EL (cell line): ENCODE measurements at places on chromosomes 7 and 10.
A peak's percentile ranks its signal among the peaks of the same experiment; 100 is the strongest.

- no peak for DNase-seq
These were observed 775.5 kb downstream of the LRMDA start for GRCh38 chr10:76206797-76207352.

DNA sequence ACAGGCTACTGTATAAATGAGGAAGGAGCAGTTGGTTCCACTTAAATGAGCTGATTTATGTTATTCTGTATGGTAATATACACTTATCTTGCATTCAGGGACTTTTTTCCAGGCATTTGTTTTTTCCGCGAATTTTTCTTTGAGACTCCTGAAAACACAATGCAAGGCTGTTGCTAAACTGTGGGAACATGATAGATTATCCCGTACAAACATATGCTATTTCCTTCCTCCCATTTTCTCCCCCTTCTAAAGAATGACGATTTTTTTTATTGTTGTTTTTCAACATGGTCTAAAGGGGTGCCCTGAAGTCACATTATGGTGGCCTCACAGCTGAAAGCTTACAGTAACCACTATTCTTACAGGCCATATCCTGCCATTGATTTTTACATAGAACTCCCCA, 523.9 kb upstream of the NRP1 start:
- DNase-seq, result no peak

GRCh38 chr7:2566890-2567678, 8.3 kb downstream of the IQCE start:
- no peak for DNase-seq

- DNase-seq, result no peak
These were observed 1195.4 kb upstream of the LRRN3 start for GRCh38 chr7:109895536-109895935.

DNA sequence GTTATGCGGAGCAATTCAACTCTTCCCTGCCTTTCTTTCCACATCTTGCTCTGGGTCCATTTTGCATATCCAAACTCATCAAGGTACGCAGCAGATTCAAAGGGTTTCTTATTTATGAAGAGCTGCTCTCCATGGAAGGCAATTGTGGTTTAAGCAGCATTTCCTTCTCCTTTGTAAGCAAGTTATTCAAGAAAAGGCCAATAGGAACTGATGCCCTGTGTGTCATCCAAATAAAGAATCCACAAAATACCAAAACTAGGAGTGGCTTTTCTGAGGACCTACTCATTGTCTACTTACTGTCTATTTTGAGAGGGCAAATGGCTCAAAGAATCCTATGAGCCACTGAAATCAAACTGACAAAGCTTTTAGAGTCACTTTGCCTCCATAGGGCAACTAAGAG, 253.1 kb downstream of the PTEN start:
- DNase-seq, result peak; percentile 73

- peak; percentile 84 for DNase-seq
These were observed 6.5 kb downstream of the BAIAP2L1 start for GRCh38 chr7:98394377-98394836.

- DNase-seq, result peak; percentile 42
These were observed 72.1 kb downstream of the USP6NL start for GRCh38 chr10:11539191-11539868.

DNA sequence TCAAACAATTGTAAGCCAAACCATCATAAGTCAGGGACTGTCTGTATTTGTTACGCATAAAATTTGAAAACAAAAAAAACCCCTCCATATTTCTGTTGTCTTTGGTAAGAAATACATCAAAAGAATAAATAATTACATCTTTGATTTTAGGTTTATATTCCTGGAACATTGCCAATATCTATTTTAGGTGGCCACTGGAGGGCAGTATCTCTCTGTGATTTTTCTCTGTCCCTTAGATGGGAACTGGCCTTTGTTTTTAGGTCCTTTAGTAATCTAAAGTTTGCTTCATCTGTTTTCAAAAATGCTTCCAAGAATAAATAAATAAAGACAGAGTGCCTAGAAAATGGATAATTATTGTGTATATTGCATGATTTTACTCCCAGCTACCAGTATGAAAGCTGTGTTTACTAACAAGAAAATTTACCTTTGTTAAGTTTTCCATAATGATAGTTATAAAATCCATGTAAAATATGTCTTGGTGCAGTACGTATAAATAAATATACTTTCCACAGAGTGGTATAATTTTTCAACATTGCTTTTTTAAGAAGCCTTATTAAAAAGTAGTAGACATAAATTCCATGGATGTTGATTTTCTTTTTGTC, 64.2 kb downstream of the PHYHIPL start:
- peak; percentile 33 for DNase-seq

- DNase-seq, result no peak
These were observed 89.6 kb downstream of the RSU1 start for GRCh38 chr10:16727666-16728065.

DNA sequence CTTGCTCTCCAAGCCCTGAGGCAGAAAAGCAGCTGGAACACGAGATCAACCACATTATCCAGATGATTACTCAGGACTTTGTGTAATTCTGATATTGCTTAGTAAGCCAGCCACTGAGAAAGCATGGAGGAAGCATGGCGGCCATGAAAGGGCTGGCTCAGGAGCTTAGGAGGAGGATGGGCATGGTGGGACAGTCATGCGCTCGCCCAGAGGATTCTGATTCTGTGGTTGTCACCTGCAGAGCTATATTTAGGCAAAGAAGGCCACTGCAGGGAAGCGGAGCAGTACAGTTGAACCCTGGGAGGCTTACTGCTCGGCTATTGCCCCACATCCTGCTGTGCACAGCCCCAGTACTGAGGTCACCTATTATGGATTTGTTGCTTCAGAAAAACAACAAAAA, 128.8 kb upstream of the DNAJB12 start:
- no peak for DNase-seq

DNA sequence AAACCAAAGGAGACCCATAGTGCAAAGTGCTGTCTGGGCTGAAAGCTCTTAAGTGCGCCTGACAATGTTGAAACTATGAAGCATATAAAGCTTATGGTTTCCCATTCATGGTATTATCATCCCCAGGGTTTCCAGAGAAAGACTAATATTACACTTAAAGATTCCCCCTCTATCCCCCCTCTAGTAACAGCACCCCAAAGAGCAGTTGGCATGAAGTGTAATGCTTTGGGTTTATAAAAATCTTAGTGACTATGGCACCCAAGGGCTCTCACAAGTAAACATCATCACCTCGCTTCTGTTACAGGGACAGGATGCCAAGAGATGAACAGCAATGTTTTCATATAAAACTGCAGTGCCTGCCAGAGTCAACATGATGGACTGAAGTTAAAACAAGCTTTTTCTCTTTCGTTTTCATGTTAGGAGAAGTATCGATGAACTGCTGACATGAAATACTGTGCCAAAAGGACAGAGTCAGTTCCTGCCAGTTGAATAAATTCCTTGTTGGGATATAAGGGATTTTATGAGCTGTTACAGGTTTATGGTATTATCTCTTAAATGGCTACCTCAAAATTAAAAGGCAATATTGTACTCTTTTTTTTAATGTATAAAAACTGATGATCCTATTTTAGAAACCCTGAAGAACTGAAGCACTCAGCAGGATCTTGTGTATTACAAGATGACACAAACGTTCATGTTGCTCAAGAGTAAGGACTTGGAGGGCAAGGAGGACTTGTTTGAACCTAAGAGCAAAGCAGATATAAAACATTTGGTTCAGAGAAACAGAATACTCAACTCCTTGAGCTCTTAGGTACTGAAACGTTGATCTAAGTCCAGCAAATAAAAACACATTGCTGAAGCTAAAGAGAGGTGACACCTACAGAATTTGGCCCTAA, 203.7 kb upstream of the IMMP2L start:
- DNase-seq, result no peak

DNA sequence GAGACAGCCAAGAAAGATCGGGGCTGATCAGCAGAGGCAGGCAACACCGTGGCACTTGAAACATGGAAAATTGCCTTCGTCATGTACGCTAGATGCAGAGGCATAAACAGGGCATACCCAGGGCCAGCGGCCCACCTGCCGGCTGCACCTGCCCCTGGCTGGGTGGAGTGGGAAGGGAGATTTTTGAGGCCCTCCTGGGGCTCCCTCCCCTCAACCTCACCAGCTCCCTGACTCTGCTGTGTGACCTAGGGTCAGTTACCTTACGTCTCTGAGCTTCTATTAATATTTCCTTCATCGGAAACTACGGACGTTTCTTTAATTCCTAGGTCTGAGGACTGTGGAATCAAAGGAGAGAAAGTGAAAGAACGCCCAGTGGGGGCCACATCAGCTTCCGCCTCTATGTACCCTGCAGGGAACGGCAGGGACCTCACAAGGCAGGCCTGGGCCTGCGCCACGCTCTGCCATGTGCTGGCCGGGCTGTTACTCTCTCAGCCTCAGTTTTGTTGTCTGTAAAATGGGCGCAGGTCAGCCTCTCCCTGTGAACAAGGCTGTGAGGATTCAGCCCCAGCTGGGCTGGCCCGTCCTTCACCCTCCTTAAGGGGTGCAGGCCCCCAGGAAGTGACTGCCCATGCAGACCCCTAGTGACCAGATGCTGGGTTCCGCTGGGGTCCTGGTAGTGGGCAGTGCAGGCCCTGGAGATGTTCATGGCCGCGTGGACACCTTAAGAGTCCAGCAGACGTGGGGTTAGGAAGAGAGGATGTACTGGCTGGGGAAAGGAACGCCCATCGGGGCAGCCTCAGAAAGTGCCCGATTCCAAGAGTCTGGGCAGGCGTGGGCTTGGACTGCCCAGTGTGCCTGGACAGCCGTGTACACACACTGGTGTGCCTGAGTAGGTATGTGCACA, 22.7 kb downstream of the ELFN1 start:
- DNase-seq, result no peak

- no peak for DNase-seq
These were observed 28.6 kb downstream of the KCNH2 start for GRCh38 chr7:150949564-150949963.

GRCh38 chr7:39749177-39749576, 125.8 kb downstream of the RALA start:
- peak; percentile 75 for DNase-seq

- no peak for DNase-seq
These were observed 94.8 kb downstream of the CALN1 start for GRCh38 chr7:72317341-72317740.

DNA sequence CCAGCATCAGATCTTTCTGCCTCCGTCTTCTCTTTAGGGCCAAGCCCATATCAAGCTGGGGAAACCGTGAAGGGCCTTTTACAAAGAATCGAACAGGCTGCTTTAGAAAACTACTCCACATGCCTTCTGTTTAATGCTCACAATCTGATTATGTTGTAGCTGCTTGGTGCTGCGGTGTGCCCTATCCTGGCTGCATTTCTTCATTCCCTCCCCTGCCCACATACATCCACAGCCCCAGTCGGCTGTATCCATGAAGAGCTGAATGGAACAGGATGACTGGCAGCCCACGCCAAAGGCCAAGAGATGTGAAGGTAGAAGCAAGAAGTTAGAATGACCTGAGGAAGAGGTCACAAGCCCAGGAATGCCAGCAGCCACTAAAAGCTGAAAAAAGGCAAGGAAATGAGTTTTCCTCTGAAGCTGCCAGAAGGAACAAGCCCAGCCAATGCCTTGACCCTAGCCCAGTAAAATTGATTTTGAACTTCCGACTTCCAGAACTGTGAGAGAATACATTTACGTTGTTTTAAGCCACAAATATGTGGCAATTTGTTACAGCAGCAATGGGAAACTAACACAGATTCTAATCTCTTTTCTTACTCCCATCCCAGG, 22.2 kb downstream of the TAS2R41 start:
- DNase-seq, result peak; percentile 62

DNA sequence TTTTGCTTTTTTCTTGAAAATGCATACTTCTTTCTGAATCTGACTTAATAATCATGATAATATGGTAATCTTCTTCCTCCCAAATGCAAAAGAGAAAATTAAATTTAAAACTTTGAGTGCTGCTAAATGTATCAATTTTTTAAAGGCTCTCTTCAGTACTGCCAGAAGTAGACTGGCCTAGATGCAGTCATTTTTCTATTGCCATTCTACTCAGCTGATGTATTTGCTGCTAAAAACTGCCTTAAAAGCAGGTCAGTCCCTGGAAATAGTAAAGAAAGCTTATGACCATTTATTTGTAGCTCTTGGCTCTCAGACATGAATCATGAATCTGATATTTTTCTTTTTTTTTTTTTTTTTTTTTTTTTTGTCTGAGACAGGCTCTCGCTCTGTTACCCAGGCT, 28.5 kb downstream of the NAPEPLD start:
- DNase-seq, result no peak

DNA sequence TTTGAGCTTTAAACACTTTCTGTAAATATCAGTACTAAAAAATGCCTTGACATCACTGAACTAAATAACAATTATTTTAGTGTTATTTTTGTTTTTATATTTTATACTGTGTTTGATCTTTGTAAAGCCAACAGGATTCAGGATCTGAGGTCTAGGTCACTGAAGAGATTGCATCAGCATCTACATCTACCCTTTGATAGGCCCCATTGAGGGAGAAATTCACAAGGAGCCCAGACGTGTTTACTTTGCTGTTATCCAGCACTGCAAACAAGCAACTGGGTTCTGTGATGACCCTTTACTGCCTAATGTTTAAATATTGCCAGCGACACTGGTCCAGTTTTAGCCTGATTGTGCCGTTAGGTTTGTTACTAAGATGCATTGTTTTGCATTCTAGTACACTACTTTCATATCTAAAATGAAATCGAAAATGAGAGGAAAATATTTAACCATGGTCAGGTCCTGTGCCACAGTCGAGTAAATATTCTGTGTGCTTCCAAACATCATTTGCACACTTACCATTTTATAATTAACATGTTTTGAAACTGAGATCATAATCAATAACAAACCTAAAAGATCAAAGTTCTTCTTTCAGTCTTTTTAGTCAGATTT, 48.7 kb downstream of the SP8 start:
- no peak for DNase-seq

DNA sequence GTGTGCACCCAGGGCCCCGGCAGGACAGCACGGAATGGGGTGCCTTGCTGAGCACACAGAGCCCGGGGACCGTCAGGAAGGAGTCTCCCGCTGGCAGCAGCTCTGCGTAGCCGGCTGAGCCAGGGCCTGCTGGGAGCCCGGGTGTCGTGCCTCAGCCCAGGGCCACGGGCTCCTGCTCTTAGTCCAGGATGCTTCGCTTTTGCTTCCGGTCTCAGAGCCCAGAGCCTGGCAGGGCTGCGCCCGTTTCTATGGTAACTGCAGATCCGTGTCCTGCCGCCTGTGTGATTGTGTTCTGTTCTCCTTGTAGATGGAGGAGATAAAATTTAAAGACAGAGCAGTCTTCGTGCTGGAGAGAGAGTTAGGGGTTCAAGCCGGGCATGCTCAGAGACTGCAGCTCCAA, 53.7 kb upstream of the DPYSL4 start:
- DNase-seq, result peak; percentile 14

GRCh38 chr10:96949039-96949683, 117.1 kb downstream of the LCOR start:
- no peak for DNase-seq

DNA sequence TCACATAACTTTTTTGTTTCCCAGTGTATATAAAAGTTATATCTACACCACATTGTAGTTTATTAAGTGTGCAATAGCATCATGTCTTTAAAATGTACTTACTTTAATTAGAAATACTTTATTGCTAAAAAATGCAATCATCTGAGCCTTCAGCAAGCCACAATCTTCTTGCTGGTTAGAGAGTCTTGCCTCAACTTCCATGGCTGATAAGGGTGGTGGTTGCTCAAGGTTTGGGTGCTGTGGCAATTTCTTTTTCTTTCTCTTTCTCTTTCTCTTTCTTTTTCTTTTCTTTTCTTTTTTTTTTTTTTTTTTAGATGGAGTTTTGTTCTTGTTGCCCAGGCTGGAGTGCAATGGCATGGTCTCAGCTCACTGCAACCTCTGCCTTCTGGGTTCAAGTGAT, 360.0 kb downstream of the MAGI2 start:
- DNase-seq, result no peak

GRCh38 chr10:5679606-5680005, 5.0 kb upstream of the TASOR2 start:
- peak; percentile 47 for DNase-seq
